ENCODE measurements at places on chromosomes 4 and X.
A peak's percentile ranks its signal among the peaks of the same experiment; 100 is the strongest.

DNA sequence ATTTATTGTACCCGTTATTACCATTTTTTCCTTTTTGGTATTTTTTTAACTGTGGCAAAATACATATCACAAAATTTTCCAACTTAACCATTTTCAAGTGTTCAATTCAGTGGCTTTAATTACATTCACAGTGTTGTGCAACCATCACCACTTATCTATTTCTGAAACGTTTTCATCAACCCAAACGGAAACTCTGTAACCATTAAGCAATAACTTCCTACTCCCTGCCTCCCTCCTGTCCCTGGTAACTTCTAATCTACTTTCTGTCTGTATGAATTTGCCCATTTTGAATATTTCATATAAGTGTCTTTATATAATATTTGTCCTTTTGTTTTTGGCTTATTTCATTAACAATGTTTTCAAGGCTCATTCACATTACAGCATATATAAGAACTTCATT lies 57.4 kb upstream of the MSN start:
- no peak for DNase-seq

GRCh38 chrX:101164766-101165590 lies 54.6 kb upstream of the DRP2 start:
- no peak for DNase-seq

DNA sequence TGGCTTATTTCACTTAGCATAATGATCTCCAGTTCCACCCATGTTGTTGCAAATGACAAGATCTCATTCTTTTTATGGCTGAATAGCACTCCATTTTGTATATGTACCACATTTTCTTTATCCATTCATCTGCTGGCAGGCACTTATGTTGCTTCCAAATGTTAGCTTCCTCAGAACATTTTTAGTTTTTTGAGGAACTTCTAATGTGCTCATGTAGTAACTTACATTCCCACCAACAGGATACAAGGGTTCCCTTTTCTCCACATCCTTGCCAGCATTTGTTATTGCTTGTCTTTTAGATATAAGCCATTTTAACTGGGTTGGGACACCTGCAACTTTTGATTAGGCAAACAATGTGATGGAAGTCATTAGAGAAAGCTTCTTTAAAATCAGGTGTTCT lies 454.2 kb downstream of the NLGN4X start:
- no peak for DNase-seq

- peak; percentile 69 for DNase-seq
Measured at GRCh38 chr4:26083987-26084386, 170.0 kb downstream of the SMIM20 start.

DNA sequence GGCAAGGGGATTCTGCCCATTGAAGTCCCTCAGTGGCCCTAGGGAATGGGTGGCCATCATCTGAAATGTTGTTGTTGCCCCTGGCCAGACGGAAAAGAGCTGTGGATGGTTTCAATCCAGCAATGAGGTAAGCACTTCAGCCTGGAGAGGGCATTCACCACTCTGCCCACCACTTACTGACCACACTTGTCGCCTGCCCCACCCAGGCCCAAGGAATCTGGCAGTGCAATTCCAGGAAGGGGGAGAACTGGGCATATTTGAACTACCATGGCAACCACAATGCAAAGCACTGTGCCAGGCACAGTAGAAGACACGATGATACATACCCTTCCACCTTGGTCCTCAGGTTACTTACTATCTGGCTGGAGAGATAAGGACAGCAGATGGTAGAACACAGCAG lies 161.6 kb downstream of the PDGFRA start:
- DNase-seq: no peak

- no peak for DNase-seq
Measured at GRCh38 chrX:16386126-16386525, 218.8 kb downstream of the MAGEB17 start.

GRCh38 chr4:139853309-139853708 lies 187.7 kb downstream of the MGST2 start:
- DNase-seq: no peak

- DNase-seq: no peak
Measured at GRCh38 chr4:163165217-163166017, 1.3 kb downstream of the NAF1 start.

DNA sequence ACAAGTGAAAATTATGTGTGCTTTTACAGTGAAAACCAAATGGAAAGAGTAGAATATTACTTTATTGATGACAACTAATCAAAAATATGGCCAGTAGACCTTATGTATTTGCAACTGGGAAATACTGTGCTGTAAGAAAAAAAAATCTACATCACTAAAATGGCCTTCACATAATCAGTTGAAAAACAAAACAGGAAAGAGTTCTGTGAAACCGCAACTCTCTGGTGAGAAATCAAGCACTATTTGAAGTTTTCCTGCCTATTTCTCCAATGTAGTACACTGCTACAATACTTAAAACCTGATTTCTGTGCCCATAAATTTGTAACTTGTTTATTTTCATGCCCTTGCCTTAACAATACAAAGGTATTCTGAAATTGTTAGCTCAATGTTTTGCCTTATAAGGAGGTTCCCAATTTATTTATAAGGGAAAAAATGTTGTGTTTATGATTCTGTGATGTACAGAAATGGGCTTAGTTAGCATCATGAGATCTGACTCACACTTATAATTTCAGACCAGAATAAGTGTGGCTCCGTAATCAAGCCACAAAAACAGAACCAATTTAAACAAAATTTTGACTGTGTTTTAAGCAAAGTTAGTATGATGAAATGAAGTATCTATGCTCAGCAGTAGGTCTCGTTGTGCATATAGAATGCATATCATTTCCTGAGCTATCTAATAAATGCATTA lies 147.1 kb downstream of the FAT4 start:
- no peak for DNase-seq

DNA sequence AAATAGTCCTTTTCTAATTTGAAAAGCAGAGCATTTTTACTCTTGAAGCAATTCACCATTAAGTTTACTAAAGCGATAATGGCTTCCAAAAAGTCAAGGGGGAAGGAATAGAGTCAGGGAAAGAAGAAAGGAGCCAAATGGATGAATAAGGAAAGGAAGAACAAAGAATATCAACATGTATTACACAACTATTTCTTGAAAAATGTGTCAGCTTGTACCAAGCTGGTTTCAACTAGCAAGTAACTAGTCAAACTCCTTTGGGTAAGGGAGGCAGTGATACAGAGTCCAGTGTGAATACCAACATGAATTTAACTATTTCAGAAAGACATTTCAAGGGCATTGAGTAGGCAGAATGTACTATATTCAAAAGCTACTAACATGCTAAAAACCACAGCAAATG lies 112.1 kb downstream of the ARHGAP6 start:
- no peak for DNase-seq

DNA sequence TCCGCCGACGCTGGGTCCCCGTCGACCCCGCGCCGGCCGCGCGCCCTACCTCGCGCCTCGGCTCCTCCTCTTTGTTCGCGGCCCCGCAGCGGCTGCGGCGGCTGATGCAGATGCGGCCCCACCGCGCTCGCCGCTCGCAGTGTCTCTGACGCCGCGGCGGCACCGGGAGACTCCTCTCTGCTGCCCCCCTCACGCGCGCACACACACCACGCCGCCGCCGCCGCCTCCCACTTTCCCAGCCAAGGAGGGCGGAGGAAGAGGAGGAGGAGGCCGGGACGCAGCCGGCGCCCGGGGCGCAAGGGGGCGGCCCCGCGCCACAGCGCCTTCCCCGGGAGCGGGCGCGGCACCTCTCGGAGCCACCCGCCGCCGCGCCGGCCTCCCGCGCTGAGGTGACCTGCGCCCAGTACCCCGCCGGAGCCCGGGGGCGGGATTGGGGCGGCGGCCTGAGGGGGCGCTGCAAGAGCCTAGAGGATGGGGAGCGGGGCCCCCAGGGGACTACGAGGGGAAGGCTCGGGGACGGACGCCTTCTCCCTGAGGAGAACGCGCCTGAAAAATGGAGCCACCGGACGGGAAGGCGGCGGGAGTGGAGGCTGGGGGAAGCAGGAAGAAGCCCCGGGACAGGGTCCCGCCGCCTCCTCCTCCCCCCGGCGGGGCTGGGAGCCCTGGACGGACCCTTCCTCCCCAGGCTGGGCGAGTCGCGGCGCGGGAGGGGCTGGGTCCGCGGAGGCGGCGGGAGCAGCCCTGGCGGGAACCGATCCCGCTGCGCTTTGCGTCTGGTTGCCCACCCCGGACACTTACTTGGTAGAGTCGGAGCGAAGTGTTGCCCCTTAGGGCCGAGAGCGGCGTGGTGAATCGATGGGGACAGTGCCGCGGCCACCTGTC lies at the start of gene SH3RF1:
Gene SH3RF1, minus strand, starts transcription at position 147 of the 882 bp plus-strand sequence. CDS start 1,744 bp downstream, outside the sequence.
- DNase-seq: no peak

GRCh38 chrX:39823424-39823823 lies 274.3 kb downstream of the BCOR start:
- DNase-seq: no peak

DNA sequence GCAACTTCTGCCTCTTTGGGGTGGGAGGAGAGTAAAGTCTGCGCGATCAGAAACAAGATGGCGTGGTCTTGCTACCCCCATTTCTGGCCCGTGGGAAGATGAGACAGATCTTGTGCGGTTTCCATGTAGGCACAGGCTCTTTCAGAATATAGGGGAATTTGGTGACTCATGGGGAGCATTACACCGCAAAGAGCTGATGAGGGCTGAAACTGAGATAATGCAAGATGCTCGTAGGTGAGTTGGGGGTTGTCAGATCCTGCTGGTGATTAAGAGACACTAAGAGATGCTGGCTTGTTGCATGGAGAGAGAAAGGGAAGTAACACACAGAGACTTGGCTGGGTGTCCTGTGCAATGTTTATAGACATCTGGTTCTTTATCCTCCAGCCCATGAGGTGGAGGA lies 1.5 kb downstream of the EVC start:
- peak; percentile 80 for DNase-seq

DNA sequence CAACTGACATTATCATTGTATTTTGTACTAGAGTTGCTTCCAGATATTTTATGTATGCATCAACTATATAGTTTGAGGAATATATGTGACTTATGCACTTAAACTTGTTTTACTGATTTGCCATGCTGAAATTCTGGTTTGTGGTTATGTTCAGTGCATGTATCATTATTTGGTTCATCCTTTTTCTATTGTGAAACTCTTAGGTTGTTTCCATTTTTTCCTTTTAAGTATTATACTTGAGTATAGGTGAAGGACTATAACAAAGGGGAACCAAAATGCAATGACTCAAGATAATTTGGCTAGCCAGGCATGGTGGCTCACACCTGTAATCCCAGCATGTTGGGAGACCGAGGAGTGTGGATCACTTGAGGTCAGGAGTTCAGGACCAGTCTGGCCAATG lies 21.1 kb upstream of the EPGN start:
- DNase-seq: no peak

GRCh38 chr4:140082391-140082755 lies 71.6 kb downstream of the MAML3 start:
- DNase-seq: no peak

DNA sequence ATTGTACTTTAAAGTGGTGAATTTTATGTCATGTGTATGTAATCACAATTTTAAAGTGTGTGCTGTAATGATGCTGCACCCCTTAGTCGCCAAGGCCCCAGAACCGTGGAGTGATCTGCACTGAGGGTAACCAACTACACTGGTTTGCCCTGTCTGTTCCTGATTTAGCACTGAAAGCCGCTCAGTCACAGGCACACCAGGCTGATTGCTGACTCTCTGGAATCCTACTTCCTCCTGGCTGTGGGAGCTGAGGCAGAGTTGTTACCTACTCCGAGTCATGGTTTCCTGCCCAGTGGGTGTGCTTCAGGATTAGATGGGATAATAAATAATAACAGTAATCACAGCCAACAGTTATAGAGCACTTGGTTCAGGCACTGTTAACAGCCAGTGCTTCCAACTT lies 645.4 kb downstream of the BCOR start:
- DNase-seq: no peak

All from GM12864 (cell line).